Nucleus accumbens (tissue), 56 donors: ENCODE measurements at places on chromosomes 4 and X.

DNA sequence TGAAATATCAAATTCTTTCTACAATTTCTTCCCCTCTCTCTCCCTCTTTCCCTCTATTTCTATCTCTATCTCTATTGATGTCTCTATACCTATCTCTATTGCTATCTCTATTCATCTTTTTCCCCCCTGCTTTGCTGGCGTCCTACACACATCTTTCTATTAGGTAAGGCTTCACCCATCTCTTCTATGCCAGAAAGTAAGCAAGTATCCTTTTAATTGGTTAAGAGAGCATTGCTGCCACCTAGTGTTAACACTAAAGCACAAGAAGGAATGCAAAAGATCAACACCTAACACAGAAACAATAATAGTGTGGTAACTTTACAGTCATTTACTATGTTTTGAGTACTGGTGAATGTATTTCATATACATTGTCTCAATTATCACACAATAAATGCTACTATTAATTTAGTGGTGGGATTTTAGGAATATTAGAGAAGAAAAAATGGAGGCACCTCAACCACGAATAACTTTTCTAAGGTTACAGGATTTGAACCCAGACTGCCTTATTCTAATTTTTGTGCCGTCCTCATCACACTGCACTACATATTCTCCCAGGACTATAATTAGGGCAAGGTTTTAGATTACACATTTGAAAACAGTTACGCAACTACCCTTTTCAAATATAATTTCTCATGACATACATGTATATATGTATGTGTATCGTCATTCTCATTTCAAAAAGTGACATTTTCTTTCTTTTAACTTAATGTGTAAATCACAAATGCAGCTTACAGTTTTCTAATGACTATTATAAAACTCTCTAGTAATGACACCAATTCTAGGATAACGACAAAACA, 3.7 kb upstream of the C4orf36 start:
- DNase-seq, result no peak

DNA sequence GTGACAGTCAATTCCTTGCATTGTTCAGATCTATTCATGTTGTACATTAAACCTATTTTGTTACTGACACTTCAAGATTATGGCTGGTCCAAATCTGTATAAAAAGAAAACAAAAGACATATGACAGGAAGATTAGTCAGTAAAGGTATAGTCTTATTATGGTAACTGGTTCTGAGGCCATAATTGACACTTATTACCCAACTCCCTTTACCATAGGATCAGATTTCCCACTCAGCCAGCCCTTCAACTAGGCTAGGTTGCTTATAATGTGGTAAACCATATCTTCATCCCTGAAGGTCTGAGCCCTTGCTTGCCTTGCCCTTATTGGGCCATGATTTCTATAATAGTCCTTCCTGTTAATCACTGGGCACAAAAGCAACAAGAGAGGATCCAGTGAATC, 289.6 kb downstream of the CXXC4 start:
- no peak for DNase-seq

DNA sequence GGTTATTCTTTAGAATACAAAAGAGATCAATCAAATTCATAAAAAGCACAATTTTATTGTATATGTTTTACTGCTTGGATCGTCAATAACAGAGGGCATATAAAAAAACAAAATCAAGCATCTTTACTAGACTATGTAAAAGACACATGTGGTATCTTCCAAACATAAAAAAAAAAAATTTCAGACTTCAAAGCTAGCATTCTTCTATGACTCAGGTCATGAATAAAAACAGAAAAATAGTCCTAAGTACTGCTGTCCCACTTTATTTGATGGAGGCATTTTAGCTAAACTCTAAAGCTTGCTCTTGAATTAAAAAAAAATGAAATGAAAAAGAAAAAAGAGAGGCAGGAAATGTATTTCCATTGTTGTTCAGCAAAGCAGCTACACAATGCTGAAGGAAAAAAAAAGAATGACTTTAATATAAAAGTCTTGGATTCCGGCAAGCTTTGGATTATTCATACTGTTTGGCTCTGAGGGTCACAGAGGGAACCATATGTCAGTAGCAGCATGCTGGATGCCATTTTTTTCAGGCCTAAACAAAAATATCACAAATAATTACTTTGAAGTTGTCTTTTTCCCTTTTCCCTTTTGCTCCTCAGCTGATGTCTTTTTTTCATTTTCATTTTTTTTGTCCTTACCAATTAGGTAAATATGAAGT, 249.1 kb upstream of the DIAPH2 start:
- DNase-seq, result no peak

- no peak for DNase-seq
These were observed 231.4 kb downstream of the QDPR start for GRCh38 chr4:17280261-17281018.

DNA sequence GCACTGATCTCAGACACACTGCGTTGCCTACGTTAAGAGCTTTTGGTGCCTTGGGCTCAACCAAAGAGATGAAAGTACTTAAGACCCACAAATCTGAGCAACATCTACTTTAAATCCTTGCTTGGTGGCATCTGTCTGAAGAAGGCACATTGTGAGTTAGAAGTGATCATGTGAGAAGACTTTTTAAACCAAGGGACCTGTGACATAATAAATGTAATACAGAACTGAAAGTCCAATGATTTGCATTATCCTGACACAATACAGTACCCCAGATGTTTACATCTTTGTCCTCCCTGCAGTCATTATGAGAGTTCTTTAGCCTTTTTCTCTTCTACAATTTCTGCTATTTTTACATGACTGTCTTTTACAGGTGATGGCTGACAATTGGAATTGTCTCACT, 96.7 kb upstream of the FTHL17 start:
- no peak for DNase-seq
